ENCODE measurements at places on chromosomes 5 and 9. TPM values are rescaled to one million over a fixed set of nuclear protein-coding genes. Genes with fewer than 3 reads are reported as not detected.

Gene PCDHA2
- total RNA-seq = not detected

Gene KIF4B
- not detected for total RNA-seq

Gene ZSWIM6
- 8.2 TPM for total RNA-seq

Gene SLC6A19
- not detected for total RNA-seq

Gene LHX2
- total RNA-seq = not detected

Gene DOCK2
- total RNA-seq = 11.1 TPM

Gene DAPK1
- 8.2 TPM for total RNA-seq

Gene DNAH5
- 0.96 TPM for total RNA-seq

Gene SLC45A2
- total RNA-seq = not detected

Gene TRIM7
- 28.2 TPM for total RNA-seq

Gene ROR2
- 0.24 TPM for total RNA-seq

Gene DNAJC21
- total RNA-seq = 29.2 TPM

Gene LCN9
- total RNA-seq = not detected

Gene NFIB
- 8.0 TPM for total RNA-seq
